NCI-H1105 (cell line): ENCODE measurements at places on chromosomes 2 and 18.

DNA sequence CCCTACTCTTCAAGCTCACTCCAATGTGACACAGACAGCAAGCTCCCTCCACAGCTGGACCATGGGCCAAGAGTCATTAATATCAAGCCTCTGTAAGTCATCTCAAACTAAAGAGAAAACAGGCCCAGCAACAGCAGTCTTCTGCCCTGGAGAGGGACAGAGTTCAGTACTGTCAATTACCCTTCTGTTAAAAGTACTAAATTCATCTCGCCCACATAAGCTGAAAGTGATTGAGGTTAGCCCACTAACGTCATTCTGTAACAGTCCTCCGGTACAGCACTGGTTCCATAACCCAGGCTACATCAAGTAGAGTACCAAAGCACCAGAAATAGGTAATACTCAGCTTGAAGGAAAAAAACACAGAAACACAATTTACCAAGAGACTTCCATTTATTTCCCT is 25.9 kb downstream of the THADA start:
- no peak for DNase-seq

GRCh38 chr2:171513719-171514160 is 8.5 kb upstream of the CYBRD1 start:
- DNase-seq = no peak

- DNase-seq = no peak
These were observed 22.1 kb downstream of the TGFA start for GRCh38 chr2:70531419-70532086.

DNA sequence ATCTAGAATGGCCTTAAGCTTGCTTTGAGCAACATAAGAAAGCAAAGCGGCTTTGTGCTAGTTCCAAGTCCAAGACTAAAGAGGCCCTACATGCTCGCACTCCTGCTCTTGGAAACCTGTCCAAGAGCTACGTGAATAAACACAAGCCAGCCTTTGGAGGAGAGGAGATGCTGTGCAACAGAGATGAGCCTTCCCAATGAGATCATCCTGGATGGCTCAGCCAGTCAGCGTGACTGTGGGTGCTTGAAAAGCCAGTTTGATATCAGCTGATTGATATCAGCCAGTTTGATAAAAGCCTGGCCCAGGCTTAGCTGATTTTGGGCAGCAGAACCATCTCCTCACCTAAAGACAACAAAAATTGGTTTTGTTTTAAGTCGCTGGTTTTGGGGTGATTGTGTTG is 481.0 kb upstream of the DSEL start:
- no peak for DNase-seq

DNA sequence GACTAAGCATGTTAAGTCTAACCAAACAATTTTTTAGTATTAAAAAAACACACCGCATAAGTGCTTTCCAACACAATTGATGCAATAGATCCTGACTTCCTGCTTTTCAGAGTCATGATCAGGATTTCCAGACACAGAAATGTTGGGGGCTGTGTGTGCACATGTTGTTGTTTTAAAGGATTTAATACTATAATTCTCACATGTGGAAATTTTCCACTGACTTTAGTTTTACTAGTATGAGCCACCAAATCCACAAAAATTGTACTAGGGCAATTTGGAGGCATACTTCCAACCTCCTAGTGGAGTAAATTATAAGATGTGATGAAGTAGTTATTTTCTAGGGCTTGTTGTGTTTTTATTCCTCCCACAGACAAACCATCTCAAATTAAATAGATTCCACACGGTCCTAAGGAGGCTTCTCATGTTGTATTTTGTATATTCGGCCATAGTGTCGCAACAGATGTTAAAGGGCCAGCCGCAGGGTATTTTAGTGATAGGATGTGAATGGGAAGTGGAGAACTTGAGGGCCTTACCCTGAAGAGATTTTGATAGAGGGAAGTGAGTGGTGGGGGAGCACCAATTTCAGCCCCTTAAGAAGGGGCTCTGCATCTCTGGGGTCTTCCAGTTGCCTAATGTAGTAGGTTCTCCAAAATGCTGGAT is 108.9 kb upstream of the KLF7 start:
- DNase-seq = no peak

GRCh38 chr2:165251366-165251765 is 12.2 kb downstream of the SCN2A start:
- peak; percentile 29 for DNase-seq

- no peak for DNase-seq
These were observed 125.5 kb downstream of the MARCHF4 start for GRCh38 chr2:216246766-216247165.

- no peak for DNase-seq
These were observed 193.4 kb downstream of the FHOD3 start for GRCh38 chr18:36490897-36491296.

GRCh38 chr2:85705680-85706039 is 11.5 kb downstream of the GNLY start:
- DNase-seq = no peak

DNA sequence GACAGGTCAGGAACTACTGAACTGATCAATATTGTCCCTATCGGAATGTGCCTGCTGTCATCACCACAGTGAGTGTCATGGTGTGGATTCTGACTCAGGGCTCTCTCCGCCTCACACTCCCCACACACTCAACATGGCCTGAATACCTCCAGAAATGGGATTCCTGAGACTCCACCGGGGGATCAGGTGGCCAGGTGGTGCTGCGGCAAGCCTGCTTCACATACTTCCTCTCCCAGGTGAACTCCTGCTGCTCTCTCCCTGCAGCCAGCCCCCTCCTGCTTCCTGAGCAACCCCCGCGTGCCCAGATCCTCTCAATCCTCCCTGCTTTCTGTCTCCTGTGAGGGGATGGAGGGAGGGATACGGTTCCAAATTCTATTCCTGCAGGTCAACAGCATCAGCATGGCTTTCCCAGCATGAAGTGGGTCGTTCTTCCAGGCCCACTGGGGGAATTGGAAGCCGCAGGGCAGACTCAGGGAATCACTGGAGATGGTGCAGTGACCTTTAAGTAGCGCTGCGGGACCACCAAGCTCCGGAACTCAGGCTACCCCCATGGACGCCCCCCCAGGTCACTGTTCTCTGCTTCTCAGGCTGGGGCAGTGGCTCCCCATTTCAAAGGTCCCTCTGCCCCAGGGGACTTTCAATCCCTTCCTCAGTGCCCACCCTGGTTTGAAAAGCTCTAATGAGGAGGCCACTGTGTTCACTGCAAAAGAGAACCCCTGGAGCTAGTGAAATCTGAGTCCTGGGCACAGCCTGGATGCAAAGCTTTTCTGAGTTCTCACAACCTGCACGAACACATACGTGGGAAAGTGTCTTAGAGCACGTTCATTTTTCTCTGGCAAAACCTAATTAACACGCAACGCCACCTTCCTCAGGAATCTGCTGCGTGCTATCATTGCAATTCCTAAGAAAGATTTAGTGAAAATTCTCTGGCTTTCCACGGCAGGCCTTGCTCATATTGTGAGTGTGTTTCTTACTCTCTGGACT is 168.4 kb downstream of the ZFP36L2 start:
- DNase-seq = no peak

- no peak for DNase-seq
These were observed 77.4 kb downstream of the DYSF start for GRCh38 chr2:71530641-71531332.
